Sigmoid colon (tissue), 7 donors: ENCODE measurements at places on chromosomes 16 and 17.

GRCh38 chr16:86300746-86301481, 209.4 kb upstream of the FOXF1 start:
- DNase-seq: peak; percentile 72

GRCh38 chr17:39231591-39232551, 6.1 kb upstream of the STAC2 start:
- peak; percentile 74 for DNase-seq

DNA sequence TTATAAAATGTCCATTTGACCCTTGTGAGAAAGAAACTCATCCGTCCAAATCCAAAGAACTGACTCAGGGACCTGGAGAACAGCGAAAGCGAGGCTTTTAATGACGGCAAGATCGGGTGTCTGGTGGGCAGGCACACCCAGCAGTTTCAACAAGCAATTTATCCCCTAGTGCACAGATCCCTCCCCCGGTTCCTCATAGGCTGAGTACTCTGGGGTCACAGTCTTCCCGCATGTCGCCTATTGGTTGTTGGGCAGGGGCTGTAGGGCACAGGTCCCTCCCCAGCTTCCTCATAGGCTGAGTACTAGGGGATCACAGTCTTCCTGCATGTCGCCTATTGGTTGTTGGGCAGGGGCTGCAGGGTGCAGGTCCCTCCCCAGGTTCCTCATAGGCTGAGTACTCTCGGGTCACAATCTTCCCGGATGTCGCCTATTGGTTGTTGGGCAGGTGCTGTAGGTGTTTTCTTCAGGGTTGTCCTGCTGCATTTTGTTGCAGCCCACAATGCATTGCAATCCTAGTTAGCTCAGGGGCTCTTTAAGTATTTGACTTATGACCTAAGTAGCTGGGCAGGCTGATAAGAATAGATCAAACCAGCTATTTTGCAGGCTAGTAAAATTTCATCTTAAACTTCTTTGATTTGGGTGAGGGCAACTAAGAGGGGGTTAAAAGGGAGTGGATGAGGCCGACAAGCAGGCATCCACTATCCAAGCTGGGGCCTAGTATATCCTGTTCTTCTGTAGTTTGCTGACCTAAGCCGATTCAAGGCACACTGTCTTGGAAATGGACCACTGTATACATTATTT, 3.6 kb upstream of the UTS2R start:
- no peak for DNase-seq

GRCh38 chr16:88312732-88313131, 70.0 kb upstream of the ZNF469 start:
- no peak for DNase-seq

DNA sequence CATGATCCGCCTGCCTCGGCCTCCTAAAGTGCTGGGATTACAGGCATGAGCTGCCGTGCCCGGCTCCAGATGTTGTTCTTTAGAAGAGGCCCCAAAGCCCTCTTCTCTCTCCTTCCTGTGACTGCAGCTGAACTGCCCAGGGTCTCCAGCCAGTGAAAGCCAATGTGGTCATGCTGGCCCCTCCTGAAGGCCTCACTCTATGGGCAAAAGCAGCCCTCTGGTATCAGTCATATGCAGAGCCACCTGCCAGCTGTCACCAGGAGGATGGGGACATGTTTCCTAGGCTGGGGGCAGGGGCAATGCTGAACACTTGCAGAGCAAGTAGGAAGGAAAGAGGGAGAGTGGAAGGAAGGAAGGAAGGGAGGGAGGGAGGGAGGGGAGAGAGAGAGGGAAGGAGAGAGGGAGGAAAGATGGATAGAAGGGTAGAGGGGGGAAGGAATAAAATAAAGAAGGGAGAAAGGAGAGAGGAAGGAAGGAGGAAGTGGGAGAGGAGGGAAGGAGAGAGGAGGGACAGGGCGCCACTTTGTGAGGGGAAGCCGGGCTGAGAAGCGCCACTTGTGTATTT, 36.0 kb downstream of the SOCS3 start:
- peak; percentile 53 for DNase-seq

DNA sequence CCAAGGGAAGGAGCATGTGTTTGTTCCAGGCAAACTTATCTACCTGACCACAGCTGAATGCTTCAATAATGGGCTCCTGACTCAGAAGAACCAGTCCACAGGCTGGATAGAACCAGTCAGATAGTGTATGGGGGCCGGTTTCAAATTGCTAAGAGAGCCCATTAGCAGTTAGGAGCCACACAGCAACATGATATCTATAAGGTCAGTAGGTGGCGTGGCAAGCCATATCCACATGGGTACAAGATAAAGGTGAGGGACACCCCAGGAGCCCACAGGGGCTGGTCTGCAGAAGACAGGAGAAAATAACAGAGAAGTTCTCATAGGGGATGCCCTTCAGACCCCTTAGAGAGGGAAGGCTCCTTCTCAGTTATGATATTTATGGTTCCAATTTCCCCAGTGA, 31.6 kb upstream of the CDRT15 start:
- no peak for DNase-seq

DNA sequence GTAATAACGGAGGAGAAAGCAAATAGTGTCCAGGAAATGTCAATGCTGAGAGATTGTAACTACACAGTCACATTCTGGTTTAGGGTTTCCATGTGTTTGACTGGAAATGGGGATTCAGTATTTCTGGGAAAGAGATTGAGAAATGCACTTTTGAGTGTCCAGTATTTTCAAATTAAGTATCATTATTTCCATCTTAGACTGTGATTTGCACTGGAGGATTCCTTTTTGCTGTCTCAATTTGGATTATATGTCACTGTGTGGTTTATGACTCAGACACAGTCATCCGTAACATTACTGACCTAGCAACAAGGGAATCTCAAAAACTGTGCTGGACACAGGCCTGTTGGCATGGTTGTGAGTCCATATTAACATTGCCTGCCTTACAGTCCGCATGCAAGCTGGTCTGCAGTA, 681.4 kb downstream of the CDH11 start:
- DNase-seq: no peak

GRCh38 chr16:64181271-64181925, 940.5 kb downstream of the CDH11 start:
- no peak for DNase-seq

DNA sequence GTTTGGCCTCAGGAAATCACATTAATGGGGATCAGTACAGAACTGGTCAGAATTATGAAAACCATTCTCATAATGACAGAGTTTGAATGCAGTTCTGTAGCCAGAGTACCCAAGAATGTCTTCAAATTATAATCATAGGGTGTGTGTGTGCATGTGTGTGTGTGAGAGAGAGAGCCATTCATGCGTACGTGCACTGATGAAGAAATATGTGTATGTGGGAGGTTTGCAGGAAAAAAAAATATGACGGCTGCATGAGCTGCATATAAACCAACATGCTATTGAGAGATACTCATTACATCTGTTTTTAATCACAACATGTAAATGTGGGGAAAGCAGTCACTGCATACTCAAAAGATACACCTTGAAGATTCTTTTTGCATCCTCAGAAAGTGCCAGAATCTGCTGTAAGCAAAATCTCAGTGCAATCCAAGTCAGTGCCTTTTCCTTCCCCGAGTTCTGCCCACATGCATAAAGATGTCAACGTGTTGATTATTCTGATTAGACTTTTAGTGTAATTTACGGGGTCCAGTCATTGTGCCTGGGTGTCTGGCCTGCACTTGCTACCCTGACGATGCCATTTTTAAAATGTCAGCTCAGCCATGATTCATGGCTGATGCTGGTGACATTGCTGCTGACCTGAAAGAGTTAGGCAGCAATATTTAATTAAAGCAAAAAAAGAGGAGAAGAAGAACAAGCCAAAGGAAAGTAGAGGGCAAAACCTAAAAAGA, 378.7 kb upstream of the ZFHX3 start:
- DNase-seq: no peak

DNA sequence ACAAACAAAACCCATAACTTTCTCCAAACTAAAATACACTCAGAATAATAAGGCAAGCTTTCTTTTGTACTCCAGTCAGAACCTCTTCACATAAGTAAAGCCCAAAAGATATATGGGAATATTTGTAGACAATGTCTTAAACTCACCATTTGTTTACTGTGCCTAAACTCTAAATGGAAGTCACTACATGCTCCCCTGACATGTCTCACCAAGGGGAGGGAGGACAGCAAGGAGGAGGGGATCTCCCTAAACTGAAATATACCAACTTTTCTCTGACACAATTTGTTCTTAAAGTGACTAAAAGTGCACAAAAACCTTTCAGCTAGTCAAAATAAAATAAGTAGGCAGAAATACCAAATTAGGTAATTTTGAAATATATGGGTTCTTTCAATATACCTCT, 38.5 kb downstream of the GRB7 start:
- DNase-seq: no peak

GRCh38 chr17:20035501-20035900, 26.3 kb downstream of the SPECC1 start:
- DNase-seq: no peak

DNA sequence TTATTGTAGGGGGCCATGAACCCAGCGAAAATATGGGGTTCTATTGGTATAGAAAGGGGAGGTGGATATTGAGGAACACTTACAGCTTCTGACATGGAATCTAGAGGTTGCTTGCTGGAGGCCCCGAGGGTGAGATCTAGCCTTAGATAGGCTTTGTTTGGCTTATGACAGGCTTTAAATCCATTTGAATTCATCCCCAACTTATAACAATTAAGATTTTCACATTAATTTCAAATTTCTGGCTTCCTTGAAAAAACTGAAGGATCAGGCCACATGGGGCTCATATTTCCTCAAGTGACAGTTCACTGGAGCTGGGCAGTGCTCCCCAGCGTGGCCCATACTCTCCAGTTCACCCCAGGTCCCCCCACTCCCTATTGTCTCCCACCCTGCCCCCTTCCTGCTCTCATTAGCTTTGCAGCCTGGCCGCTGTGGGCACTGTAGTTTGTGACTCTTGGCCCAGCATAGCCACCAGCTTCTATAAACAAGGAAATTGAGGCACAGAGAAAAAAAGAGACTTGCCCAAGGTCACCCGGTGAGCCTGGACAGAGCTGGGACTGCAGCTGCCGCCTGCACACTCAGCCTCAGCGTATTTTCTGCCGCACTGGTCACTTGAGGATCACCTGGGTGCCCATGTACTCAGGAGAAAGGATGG, 19.8 kb upstream of the ADGRG1 start:
- peak; percentile 38 for DNase-seq

- DNase-seq: peak; percentile 35
Measured at GRCh38 chr17:77619326-77619725, 339.2 kb upstream of the TNRC6C start.

DNA sequence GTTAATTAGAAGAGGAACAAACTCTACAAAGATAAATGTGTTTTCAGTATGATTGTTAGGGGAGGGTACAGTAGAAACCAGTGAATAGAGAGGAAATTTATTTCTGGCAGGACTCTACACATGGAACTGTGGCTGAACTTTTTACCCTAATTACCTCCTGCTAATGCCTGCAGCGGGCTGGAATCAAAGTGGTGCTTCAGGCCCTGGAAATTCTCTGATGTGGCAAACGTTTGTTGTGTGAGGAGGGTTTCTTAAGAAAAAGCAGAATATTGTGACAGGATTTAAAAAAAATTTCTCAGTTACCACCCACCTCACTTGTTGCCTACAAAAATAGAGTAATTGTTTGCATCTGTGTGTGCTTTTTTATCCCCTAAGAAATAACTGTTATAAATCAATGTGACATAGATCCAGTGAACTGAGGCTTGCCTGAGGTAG, 154.5 kb downstream of the BCAS3 start:
- no peak for DNase-seq

- DNase-seq: no peak
Measured at GRCh38 chr17:82645516-82645915, 2.7 kb downstream of the WDR45B start.

- no peak for DNase-seq
Measured at GRCh38 chr16:12150600-12150999, 174.1 kb downstream of the SNX29 start.

- no peak for DNase-seq
Measured at GRCh38 chr17:40598619-40599467, 33.6 kb upstream of the CCR7 start.

DNA sequence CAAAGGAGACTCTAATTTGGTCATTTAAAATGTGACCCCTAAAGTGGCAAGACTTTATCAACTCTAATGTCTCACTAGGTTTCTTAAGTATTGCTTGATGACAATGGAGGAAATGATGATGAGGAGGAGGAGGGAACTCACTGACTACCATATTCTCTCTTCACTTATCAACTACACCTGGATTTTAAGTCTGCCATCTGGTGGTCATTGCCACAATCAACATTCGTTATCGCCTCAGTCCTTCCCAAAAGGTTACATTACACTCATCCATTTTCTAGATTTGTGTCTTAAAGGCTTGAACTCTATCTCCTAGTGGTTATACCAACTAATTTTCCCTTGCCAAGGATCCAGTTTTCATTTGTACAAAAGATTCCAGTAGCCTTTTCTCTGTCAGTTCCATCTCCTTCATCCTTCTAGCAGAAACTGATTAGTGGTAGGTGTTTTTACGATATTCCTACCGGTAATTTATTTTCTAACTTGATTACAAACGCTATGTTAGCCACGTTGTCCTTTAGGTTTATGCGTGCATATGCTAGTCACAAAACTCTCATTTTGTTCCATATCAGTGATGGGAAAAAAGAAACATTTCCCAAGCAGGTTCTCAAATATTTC, 114.6 kb upstream of the NOG start:
- DNase-seq: no peak

DNA sequence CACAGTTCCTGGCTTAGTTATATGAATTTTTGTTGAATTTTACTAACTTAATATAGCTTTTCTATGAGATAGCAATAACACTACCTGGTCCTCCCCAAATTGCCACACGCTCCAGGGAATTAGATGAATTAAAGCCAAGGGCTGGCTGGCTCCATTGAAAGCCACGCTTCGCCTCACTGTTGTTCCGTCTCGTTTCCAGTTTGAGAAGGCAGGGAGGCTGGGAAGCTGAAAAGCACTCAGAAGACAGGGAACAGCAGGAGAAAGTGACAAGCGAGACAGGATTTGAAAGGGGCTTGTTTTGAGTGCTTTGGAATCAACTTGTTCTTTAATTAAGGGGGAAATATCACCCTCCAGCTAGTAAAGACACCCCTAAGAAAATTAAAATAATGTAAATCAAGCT, 425.3 kb downstream of the CA10 start:
- no peak for DNase-seq

DNA sequence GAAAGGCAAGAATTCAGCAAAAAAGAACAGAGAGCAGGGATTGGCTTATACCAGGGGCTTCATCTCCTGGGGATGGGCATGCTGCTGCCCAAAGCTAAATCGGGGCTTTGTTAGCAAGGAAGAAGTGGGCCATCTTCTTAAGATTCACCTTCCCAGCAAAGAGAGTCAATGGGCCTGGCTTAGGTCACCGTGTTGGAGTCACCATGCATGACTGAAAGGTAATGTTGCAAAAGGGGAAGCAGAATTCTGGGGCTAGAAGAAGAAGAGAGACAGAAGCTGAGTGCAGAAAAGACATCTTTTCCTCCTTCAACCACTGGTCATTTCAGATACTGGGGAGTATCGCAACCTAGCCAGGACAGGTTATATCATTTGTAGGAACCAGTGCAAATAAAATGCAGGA, 76.3 kb upstream of the KIFC3 start:
- no peak for DNase-seq

GRCh38 chr17:18970582-18971480, 18.9 kb downstream of the SLC5A10 start:
- DNase-seq: no peak
